ENCODE measurements at places on chromosomes 7 and 10.

DNA sequence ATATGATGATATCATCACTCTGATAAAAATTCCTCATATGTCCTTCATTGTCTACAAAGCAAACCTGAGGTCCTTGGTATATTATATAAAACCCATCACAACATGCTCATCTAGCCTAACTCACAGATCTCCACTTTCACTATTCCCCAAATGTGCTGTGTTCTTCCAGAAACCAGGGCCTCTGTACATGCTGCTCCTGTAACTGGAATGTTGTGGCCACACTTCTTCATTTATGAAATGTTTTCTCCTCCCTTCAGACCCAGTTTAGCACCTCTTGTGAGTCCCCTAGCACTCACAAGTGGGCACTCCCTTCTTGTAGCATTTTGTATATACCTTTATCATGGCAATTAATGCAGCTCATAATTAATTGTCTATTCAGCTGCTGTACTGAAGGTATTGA is 61.9 kb downstream of the AASS start:
- no peak for DNase-seq

- DNase-seq = no peak
Measured at GRCh38 chr7:74057216-74057925, 26.2 kb upstream of the LIMK1 start.

GRCh38 chr10:63236113-63236935 is 103.2 kb downstream of the NRBF2 start:
- no peak for DNase-seq

GRCh38 chr7:27184337-27185012 is 557 bp downstream of the HOXA11 start:
- no peak for DNase-seq

- DNase-seq = no peak
Measured at GRCh38 chr10:958106-958505, 26.6 kb upstream of the LARP4B start.

DNA sequence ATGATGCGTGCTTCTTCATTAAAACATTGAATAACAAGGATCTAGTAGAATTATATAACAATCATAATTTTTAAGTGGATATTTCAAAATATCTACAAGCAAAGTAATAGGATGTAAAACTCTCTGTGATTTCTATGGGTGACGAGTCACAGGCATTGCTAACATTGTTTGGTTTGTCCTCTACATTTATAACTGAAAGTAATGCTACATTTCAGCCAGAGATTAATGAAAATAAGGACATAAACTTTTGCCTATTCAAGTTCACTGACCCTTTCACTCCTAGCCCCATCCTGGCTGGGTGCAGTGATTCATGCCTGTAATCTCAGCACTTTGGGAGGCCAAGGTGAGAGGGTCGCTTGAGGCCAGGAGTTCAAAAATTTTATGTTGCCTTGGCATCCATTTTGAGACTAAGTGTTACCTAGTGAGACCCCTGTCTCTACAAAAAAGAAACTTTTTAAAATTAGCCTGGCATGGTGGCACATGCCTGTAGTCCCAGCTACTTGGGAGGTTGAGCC is 38.4 kb upstream of the HSPA12A start:
- DNase-seq = no peak

DNA sequence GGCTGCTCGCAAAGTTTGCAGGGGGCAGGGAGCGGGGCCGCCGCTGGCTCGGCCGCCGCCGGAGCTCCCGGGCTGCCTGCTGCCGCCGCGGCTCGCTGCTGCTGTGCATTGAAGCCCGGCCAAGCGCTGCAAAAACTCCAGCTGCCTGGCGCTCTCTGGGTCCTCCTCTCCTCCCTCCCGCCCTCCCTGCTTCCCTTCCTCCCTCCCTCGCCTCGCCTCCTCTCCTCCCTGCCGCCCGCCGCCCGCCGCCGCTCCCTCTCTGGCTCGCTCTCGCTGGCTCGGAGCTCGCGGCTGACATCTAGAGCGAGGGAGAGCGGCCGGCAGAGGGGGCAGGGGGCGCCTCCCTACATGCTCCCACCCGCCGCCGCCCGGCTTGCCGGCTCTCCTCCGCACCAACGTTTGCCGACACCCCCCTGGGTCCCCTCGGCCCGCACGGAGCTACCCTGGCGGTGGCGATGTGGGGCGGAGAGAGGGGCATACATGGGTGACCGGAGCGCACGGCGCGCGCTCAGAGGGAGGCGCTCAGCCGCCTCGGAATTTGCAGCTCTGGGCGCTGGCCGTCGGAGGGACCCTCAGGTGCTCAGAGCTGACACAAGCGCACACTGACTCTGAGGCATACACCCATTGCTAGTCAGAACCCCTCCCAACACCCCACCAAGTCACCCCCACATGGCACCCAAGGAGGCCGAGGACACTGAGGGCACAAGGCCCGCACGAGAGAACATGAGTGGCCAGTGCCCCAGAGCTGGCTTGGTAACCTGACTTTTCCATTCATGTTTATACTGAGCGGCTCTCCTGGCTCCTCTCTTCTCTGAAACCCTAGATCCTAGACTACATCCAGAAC is 1.2 kb upstream of the PLXNA4 start:
- no peak for DNase-seq

- no peak for DNase-seq
Measured at GRCh38 chr7:29957521-29958310, 31.9 kb downstream of the SCRN1 start.

GRCh38 chr10:99115703-99116102 is 119.9 kb downstream of the HPSE2 start:
- no peak for DNase-seq

DNA sequence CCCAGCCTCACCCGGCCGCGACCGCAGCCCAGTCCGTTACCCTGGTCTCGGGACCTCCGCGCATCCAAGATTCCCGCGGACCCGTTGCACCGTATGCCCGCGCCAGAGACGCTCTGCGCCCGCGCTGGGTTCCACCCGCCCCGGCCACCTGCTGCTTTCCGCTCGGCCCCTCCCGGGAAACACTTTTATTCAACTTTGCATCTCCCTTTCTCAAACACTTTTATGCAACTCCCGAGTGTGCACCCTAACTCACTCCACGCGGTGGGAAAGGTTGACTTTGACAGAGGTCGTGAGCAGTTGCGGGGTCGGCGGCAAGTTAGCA is at the start of gene ODAD2:
Gene ODAD2 (minus strand): TSS at position 126 of the 322 bp plus-strand sequence. CDS start 3,937 bp downstream, outside the sequence.
- no peak for DNase-seq

GRCh38 chr10:32955790-32956189 is 2.2 kb downstream of the ITGB1 start:
- DNase-seq = no peak

DNA sequence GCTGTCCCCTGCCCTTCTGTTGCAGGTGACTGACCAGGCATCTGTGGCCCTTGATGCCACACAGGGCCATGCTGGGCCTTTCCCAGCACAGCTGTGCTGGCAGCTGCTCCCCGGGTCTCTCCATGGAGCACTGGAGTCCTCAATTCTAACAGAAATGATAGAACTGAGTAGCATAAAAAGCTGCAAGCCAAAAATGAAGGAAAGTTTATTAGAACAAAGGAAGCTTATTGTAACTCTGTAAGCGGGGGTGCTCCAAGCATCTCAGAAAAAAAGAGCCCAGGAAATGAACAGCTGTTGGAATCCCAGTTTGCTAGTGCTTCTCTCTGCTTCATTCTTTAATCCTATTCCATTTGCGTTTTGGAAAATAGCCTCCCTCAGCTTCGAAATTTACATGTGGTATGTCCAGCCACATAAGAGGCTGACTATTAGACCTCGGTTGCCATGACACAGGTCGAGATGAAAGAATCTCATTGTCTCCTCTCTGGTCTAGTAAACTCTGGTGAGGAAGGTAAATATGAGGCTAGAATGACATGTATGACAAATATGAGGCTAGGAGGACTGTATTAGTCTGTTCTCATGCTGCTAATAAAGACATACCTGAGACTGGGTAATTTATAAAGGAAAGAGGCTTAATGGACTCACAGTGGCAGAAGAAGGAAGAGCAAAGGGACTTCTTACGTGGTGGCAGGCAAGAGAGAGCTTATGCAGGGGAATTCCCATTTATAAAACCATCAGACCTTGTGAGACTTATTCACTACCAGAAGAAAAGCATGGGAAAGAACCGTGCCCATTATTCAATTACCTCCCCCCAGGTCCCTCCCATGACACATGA is 23.7 kb downstream of the EPDR1 start:
- no peak for DNase-seq

DNA sequence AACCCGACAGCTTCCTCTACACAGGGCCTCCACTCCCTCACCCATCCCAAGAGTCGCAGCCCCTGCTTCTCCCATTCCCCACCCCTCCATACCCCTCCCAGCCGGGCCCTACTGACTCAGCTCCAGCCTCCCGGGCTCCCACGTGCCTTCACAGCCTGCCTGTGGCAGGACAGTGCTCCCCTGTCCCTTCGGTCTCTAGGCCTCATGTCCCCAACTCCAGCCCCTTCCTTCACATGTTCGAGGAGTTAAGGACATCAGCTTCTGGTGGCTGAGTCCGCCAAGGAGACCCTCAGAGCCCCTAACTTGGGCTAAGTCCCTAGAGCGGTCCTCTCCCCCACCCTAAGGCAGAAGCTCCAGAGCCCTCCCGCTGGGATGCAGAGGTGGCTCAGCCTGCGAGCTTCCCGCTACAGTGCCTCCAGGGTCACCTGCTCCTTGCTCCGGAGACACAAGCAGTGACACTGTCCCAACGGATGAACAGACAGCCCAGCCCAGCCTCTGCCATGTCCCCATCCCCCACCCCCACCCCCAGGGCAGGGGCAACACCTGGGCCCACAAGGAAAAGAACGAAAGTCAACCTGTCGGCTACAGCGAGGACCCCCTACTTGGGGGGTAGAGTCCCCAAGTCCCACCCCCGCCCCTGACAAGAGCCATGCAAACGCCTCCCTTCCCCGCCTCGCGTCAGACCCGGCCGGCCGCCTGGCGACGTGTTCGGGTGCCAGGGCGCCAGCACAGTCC is 716 bp downstream of the SMARCD3 start:
- no peak for DNase-seq

DNA sequence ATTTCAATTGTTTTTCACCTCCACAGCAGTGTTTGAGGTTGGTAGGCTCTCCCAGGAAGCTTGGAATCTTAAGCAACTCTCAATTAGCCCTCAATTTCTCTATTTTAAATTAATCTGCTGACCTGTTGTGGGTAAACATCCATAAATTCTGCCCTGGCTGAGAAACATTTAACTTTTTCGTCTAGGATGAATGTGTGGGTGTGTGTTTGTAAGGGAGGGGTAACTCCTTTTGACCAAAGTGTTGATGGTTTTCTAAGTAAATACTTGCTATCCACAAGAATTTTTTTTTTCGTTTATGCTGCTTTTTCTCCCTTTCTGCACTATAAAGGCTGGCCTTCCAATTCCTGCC is 973 bp downstream of the PPP3CB start:
- no peak for DNase-seq

DNA sequence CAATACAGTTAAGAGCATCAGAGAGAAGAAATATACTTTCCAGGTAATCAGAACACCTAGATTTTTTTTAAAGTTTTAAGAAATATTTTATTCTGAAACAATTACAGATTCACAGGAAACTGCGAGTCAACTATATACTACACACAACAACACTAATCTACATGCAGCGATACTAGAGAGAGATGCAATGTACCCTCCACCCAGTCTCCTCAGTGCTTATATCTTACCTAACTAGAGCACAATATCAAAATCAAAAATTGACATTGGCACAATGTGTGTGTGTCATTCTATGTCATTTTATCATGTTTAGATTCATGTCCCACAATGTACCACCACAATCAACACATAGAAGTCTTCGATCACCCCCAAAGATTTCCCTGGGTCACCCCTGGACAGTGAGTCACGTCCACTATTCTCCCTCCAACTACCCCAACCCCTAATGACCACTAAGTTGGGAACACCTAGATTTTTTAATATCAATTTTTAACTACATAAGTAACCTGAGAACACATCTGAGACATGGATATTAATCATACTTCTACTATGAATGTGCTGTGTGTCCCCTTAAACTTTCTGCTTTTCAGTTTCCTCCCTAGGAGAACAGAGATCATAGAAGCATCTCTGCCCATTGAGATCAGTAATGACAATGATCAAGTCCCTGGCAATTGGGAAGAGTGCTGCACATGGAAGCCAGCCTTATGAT is 86.5 kb downstream of the GSAP start:
- DNase-seq = no peak

- no peak for DNase-seq
Measured at GRCh38 chr7:112160771-112161150, 45.4 kb downstream of the DOCK4 start.

- DNase-seq = no peak
Measured at GRCh38 chr10:27372095-27372494, 131.5 kb upstream of the ACBD5 start.

- no peak for DNase-seq
Measured at GRCh38 chr10:43249151-43249961, 17.5 kb downstream of the RASGEF1A start.

GRCh38 chr10:104447331-104447730 is 93.7 kb downstream of the CFAP58 start:
- no peak for DNase-seq

DNA sequence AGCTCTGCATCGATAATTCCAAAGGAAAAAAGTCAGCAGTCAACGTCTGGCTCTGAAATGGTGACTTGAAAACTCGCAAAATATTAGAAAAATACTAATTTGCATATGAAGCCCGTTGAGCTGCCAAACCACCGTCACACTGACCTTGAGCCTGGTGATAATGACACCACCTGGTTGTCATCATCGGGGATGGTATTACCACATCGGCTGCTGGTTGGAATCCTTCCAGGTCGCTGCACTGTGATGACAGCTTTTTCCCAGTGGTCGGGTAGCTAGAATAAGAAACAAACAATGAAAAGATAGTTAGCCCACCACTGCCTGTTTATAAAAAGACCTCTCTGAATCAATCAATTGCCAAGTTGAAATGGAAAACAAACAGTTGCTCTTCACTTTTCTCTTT is 41.6 kb downstream of the LAMB1 start:
- no peak for DNase-seq

DNA sequence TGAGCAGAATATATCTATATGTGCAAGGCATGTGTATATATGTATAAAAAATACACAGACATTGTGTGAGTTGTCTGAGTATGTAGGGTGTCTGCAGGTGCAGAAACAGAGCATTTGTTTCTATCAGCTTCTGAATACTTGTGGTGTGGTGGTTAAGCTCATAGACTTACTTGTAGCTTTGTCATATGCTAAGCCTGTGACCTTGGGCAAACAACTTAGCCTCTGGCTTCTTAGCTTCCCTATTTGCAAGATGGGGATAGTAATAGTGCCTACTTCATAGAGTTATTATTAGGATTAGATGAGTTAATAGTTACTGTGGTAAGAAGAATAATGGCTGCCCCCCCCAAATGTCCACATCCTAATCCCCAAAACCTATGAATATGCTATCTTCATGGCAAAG is 28.2 kb upstream of the PAX2 start:
- DNase-seq = no peak

DNA sequence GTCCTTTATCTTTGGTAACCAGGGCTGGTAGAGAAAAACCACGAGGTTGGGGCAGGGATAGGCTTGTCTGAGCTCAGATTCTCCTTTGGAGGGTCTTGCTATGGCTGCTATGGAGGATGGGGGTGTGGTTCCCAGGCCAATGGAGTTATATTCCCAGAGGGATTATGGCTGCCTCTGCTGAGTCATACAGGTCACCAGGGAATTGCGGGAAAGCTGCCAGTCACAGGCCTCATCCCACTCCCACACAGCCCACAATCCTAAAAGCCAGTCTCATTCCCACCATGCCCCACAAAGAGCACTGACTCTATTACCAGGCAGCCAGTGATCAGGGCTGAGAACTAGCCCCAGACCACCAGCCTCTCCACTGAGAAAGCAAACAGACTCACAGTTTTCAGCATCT is 316.6 kb upstream of the TMEM229A start:
- DNase-seq = no peak
